Amygdala (tissue), 56 donors: ENCODE measurements at places on chromosomes 6 and 20.
A peak's percentile ranks its signal among the peaks of the same experiment; 100 is the strongest.

GRCh38 chr20:50731930-50732690 lies 730 bp downstream of the PARD6B start:
- DNase-seq, result no peak

DNA sequence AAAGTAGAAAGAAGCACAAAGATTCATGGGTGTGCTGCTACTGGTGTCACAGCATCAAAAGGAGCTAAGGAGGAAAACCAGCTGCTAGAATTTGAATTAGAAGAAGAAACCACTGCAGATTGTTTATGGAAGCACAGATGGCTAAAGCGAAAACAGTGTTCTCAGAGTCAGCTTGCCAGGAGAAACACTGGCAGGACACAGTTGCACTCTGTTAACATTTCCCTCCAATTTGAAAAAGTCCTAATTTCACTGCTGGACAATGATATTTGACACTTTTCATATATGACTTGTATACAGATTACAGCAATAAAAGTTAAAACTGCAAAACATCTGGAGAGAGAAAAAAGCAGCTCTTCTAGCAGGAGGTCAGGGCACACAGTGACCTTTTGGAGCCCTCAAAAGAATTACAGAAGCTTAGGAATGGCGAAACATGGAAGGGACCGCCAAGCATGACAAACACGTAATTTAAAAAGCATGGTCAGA lies 314.5 kb downstream of the COL12A1 start:
- no peak for DNase-seq

DNA sequence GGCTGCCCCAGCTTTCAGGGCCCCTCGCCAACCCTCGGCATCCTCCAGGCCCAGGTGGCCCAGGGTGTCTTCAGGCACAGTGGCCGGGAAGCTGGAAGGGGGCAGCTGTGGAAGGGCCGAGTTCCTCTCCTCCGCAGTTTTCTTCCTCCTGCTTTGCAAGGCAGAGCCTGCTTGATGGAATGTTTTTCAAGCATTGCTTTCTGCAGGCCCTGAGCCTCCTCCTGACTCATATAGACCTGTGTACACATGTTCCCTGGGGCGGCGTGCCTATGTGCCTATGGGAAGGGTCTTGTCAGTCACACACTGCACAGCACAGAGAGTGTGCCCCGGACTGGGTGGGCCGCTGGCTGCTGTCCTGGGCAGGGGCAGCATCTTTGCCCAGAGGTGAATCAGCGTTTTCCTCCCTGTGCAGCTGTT lies 107.5 kb downstream of the ERMARD start:
- DNase-seq, result no peak

DNA sequence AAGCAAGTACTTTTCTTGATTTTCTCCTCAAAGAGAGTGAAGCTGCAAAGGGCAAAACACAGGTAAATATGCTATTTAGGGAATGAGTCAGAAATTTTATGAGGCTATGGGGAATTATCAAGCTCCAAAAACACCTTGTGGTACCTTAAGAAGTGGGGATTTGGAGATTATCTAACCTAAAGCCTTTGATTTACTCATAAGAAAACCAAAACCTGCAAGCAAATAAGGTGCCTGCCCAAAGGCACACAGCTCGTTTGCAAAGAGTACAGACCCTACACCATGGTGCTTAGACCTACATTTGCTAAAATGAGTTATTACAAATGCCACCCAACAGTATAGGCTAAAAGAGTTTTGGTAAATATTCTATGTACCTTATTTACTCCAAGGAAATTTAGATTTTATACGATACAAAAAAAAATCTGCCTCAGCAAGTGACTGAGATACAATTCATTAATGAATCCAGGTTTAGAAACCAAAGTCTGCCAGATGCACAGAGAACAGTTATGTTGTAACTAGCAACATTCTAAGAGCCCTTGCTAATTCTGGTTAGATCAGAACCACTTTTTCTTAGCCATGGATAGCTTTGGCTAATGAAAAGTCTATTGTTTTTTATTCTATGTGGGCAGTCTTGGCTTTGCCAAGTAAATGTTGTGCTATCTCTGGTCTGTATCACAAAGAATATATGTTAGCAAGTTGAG lies 101.5 kb downstream of the KHDC1L start:
- no peak for DNase-seq

DNA sequence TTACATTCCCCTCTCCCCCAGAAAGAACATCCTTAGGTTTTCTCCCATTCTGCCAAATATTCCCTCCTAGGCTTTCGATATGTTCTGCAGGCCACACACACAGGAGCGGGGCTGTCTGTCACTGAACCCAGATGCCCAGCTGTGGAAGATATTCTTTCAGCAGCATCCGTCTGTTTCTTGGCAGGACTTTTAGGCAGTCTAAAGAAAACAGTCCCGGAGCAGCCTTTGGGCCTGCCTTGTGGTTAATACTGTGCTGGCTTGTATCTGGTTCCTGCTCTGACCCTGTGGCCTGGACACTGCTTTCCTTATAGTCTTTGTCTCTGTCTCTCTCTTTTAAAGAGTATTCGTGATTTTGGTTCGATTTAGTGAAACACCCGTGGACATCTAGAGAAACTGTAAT lies 94.6 kb upstream of the SUPT3H start:
- DNase-seq, result no peak

GRCh38 chr6:14656078-14656521 lies 538.5 kb downstream of the CD83 start:
- no peak for DNase-seq

DNA sequence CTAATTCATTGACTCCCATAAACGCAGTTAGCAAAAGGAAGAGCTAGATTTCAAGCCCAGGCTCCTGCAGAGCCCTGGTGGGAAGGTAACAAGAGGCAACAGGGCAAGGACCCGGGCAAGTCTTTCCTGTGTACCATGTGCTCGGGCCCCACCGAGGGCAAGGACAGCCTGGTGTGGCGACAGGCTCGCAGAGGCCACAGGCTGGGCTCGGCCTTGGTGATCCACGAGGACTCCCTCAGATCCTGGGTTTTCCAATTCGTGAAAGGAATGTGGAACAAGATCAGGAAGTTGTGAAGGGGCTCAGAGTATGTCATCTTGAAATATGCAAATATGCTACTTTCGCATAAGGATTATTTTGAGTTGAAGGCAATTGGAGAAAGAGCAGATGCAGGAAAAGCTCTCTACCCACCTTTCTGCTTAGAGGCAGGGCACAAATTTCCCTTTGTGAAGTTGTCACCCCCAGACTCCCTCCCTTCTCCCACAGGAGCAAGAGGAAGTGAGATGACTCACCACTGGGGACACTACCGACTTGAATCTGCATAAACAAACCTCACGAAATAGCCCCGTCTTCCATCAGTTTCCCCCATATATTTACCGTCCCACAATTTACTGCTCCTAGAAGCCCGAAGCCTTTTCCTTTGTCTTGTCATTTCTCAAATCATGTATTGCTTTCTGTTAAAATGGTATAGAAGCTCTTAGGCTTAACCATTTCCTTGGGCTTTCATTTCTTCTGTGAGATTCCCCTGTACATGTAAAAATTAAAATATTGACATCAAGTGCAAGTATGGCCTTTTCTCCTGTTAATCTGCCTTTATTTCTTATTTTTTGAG lies 79.0 kb downstream of the PSMG4 start:
- DNase-seq, result no peak

DNA sequence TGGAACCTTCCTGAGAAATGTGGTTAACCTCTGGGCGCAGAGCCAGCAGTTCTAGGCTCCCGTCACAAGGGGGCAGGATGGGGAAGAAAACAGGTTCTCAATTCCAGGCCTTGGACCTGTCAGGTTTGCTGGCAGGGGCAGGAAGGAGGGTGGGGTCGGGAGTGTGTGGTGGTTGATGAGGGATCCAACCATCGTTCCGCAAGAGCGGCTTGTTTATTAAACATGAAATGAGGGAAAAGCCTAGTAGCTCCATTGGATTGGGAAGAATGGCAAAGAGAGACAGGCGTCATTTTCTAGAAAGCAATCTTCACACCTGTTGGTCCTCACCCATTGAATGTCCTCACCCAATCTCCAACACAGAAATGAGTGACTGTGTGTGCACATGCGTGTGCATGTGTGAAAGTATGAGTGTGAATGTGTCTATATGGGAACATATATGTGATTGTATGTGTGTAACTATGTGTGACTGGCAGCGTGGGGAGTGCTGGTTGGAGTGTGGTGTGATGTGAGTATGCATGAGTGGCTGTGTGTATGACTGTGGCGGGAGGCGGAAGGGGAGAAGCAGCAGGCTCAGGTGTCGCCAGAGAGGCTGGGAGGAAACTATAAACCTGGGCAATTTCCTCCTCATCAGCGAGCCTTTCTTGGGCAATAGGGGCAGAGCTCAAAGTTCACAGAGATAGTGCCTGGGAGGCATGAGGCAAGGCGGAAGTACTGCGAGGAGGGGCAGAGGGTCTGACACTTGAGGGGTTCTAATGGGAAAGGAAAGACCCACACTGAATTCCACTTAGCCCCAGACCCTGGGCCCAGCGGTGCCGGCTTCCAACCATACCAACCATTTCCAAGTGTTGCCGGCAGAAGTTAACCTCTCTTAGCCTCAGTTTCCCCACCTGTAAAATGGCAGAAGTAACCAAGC lies 29.6 kb downstream of the SRSF3 start:
- peak; percentile 64 for DNase-seq

DNA sequence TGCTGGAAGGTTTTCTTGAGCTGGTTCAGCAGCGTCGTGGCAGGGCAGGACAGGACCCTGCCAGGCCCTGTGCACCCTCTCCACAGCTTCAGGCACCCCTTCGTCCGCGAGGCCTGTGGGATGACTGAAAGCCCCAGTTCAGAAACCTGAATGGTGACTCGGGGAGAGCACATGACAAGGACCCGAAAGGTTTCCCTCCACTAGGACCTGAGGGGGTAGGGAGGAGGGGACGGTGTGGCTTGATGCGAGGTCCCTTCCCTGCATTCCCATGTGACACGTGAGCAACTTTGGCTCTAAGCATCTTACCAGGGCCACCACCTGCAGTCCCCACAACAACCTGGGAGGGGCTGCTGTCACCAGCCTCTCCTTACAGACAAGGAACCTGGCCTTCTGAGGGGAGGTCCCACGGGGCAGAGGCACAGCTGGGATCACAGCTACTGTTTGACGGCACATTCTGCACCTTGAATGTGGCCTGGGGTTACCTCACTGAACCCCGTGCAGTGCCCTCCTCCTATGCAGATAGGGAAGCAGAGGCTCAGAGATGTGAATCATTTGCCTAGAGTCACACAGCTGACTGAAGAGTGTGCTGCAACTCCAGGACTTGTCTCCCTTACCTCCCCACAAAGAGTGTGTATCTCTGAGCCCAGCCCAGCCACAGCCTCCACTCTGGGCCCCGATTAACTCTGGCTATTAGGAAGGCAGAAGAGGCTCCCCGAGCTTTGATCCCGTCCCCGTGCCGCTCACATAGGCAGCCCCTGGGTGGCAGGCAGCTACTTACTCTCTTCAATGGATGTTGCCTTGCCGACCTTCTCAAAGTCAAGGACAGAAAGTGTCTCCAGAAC lies 84.6 kb downstream of the PTPN1 start:
- DNase-seq, result no peak

- DNase-seq, result peak; percentile 13
Observed at GRCh38 chr6:53437557-53438202, 88.9 kb upstream of the ELOVL5 start.

GRCh38 chr20:20293691-20294385 lies 74.1 kb upstream of the INSM1 start:
- no peak for DNase-seq

DNA sequence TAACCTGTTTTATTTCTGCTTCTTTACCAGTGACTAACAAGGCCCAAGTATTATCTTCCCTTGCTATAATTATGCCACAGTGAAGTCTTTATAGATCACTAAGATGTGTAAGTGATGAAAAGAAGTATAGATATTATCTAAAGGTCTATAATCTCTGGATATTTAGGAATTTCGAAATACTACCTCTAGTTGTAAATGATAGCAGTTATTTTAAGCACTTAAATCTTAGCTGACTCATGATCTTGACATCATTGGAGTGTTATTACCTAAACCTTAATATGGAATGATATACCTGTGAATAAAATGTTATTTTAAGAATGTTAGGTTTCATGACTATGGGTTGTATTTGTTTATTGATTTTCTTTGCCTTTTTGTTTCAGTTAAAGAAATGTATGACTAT lies 31.5 kb downstream of the CDC40 start:
- no peak for DNase-seq

- no peak for DNase-seq
Observed at GRCh38 chr20:23042270-23042669, 7.2 kb downstream of the SSTR4 start.

GRCh38 chr6:111626441-111626840 lies 20.8 kb upstream of the TRAF3IP2 start:
- no peak for DNase-seq

DNA sequence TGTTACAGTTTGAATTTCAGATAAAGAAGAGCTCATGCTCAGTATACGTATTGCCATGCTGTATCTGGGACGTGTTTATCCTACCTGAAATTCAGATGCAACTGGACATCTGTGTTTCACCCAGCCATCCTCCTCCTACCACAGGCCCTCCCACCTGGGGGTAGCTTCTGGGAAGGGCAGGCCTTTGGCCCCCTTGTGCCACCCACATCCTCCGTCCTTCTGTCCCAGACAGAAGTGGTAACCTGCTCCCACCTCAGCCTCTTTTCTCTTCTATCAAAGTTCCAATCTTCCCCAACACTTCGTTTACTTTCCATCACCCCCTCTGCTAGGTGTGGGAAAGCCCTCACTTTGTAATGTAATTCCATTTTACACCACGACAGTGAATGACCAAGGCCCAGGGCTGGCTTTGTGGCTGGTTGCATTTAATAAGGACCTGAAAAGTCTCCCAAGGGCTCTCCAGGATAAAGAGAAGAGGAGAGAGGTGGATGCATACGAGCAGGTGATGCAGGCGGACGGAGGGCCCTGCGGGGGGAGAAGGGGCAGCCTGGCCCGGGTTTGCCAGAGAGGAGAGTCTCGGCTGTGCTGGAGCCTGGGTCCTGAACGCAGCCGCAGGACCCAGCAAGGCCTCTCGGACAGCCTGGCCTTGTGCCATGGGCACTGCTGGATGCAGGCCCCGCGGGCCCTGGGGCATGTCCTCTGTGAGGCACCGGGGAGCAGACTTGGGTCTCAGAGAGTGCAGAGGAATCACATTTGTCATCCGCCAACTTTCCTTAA lies 98.4 kb downstream of the PSMB1 start:
- DNase-seq, result no peak

DNA sequence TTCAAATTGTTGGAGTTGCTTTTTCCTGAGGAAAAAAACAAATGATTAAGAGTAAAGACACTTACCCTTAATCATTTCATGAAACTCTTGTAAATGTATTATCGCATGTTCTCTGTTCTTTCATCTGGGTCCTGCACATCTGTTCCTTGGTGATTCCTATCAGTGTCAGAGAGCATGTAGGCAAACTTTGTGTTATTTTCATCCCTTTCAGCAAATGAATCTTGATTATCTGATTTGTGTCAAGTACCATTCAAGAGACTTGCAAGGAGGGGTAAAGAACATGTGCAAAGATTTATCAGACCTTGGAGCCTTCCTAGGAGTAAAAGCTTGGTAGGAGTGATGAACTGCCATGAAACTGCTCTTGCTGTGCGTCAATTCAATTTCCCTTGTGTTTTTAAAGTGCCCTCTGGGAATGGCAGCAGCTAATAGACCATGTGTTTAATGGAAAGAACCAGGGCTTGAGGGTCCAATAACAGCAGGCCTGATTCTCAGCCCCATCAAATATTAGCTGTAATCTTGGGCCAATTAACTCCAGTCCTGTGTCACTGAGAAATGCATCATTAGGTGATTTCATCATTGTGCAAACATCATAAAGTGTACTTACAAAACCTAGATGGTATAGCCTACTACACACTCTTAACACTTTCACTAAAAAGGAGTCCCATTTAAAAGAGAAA lies 118.9 kb upstream of the CEP85L start:
- no peak for DNase-seq

GRCh38 chr20:330233-331149 lies 5.1 kb downstream of the SOX12 start:
- DNase-seq, result peak; percentile 29

GRCh38 chr6:117919775-117920729 lies 13.0 kb downstream of the SLC35F1 start:
- peak; percentile 42 for DNase-seq
